ENCODE measurements at places on chromosomes 2 and 18.

- H3K27me3 ChIP-seq, result no peaks in the 10 kb centered on the region
- H3K36me3 ChIP-seq, result no peaks in the 10 kb centered on the region
- H3K4me1 ChIP-seq, result no peaks in the 10 kb centered on the region
- no peak for DNase-seq
Measured at GRCh38 chr2:33013684-33014110, 66.9 kb downstream of the LTBP1 start.

- DNase-seq, result no peak
- H3K4me1 ChIP-seq, result no peaks in the 10 kb centered on the region
- H3K27me3 ChIP-seq, result no peaks in the 10 kb centered on the region
- H3K36me3 ChIP-seq, result peaks cover 47% of the 10 kb centered on the region
Measured at GRCh38 chr2:15300624-15301573, 260.2 kb downstream of the NBAS start.

DNA sequence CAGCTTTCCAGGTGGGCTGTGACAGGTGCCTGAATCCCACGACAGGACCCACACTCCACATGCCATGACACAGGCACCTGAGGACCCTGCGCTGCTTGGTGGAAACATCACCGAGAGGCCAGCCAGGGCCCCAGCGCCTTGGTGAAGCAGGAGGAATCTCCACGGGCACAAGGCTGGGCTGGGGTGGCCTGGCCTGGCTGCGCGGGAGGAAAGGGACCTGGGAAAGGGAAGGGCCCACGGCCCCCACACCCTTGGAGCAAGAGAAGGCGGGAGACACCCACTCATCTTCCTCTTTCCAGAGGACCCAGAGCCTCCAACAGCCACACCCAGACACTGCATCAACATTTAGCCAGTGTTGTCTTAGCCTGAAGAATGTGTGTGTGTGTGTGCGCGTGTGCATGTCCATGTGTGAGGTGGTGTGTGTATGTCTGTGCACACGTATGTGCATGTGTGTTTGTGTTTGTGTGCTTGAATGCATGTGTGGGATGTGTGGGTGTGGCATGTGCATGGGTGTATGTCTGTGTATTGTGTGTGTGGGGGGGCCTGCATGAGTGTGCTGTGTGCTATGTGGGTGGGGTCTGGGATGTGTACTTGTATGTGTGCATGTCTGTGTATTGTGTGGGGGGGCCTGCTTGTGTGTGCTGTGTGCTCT lies 6.3 kb upstream of the OTOS start:
- H3K36me3 ChIP-seq, result no peaks in the 10 kb centered on the region
- DNase-seq, result no peak
- no peak overlapping the region for H3K4me3 ChIP-seq
- peaks cover 8% of the 10 kb centered on the region for H3K4me1 ChIP-seq
- H3K27ac ChIP-seq, result no peak overlapping the region
- peaks cover 8% of the 10 kb centered on the region for H3K27me3 ChIP-seq

- H3K4me1 ChIP-seq, result no peaks in the 10 kb centered on the region
- no peaks in the 10 kb centered on the region for H3K36me3 ChIP-seq
- no peak overlapping the region for H3K27ac ChIP-seq
Measured at GRCh38 chr2:237532160-237532559, 34.2 kb upstream of the PRLH start.

DNA sequence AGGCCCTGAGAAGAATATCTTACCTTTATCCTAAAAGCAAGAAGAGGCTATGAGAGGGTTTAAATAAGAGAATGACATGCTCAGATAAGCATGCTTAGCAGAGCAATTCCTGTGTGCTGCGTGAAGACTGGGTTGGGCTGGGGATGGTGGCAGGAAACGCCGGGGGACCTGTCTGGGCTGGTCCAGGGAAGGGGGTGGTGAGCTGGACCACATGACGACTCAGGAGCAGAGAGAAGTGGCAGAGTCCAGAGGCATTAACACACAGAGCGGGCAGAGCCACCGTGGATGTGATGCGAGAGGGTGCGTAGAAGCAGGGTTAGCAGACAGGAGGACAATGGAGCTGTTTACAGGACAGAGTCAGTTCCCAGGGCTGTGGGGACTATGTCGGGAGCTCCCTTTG lies 84.5 kb downstream of the ZBTB7C start:
- H3K4me3 ChIP-seq, result no peak overlapping the region
- no peak for DNase-seq

- no peaks in the 10 kb centered on the region for H3K27me3 ChIP-seq
- no peak for DNase-seq
- no peak overlapping the region for H3K4me3 ChIP-seq
Measured at GRCh38 chr2:6423944-6424343, 441.8 kb downstream of the CMPK2 start.

DNA sequence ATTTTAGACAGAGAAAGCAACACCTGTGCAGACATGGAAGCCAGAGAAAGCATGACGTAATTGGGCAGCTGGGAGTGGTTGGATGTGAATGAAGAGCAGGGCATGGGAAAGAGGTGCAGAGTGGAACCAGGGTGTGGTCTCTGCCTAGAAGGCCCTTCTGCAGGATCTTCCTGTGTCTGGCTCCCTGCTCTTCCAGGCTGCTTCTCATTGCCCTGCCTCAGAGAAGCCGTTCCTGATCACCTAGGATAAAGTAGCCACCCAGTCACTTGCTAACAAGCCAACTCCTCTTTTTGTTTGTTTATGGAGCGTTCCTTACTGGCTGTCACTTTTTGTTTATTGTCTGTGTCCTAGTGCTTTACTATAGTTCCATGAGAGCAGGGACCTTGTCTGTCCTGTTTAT lies 28.5 kb downstream of the GALNT1 start:
- H3K4me3 ChIP-seq, result no peak overlapping the region
- no peaks in the 10 kb centered on the region for H3K4me1 ChIP-seq
- no peak for DNase-seq
- H3K27me3 ChIP-seq, result no peaks in the 10 kb centered on the region
- H3K36me3 ChIP-seq, result no peaks in the 10 kb centered on the region

DNA sequence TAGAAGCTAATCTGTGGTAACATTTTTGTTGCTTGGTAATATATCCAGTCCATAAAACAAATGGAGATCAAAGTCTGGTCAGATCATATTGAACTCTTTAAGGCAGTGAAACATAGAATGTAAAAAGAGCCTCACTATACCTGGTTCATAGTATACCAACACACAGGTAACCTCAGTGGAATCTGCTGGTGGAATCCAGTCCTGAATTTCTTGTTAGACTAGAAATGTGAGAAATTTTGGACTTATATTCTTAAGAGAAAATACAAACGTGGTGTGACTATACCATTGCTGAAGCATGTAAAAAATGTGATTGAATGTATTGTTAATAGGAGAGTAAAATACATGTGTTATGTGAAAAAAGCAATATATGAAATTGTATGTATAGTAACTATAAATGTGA lies 46.1 kb upstream of the GRHL1 start:
- H3K27me3 ChIP-seq, result no peaks in the 10 kb centered on the region
- H3K4me1 ChIP-seq, result no peaks in the 10 kb centered on the region
- H3K27ac ChIP-seq, result no peak overlapping the region
- H3K4me3 ChIP-seq, result no peak overlapping the region

DNA sequence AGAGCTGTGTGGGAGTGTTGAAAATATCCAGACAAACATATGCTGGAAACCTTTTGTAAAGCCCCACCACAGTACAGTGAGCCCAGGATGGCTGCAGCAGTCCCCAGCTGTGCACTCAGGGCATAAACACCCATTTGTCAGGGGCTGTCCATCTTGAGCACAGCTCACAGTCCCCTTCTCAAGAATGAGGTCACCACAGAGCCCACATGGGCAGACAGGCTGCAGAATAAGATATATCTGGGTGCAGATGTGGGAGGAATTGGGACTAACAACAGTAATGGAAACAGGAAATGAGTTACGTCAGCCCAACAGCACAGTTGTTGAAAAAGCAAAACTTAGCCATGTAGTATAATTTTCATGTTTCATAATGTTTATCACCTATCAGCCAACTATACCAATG lies 219.6 kb downstream of the ETAA1 start:
- H3K4me1 ChIP-seq, result no peaks in the 10 kb centered on the region
- no peaks in the 10 kb centered on the region for H3K27me3 ChIP-seq
- no peak overlapping the region for H3K4me3 ChIP-seq
- no peak for DNase-seq

GRCh38 chr2:102520009-102520408 lies 47.0 kb downstream of the SLC9A4 start:
- DNase-seq, result no peak
- no peak overlapping the region for H3K27ac ChIP-seq
- H3K4me3 ChIP-seq, result no peak overlapping the region
- H3K27me3 ChIP-seq, result no peaks in the 10 kb centered on the region
- H3K36me3 ChIP-seq, result no peaks in the 10 kb centered on the region

DNA sequence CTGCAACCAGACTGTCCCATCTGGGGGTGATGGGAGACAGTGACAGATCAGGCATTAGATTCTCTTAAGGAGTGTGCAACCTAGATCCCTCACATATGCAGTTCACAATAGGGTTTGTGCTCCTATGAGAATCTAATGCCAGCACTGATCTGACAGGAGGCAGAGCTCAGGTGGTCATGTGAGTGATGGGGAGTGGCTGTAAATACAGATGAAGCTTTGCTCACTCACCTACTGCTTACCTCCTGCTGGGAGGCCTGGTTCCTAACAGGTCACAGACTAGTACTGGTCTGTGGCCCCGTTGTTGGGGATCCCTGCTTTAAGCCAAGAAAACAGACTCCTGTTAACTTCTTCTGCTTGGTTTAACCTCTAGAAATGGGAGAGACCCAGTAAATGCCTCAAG lies 3.2 kb downstream of the CYP27A1 start:
- DNase-seq, result no peak
- no peak overlapping the region for H3K27ac ChIP-seq
- peaks cover 28% of the 10 kb centered on the region for H3K27me3 ChIP-seq
- H3K4me1 ChIP-seq, result peaks cover 7% of the 10 kb centered on the region
- no peaks in the 10 kb centered on the region for H3K36me3 ChIP-seq

- H3K27ac ChIP-seq, result no peak overlapping the region
- no peaks in the 10 kb centered on the region for H3K36me3 ChIP-seq
- no peak for DNase-seq
- H3K27me3 ChIP-seq, result no peaks in the 10 kb centered on the region
- no peak overlapping the region for H3K4me3 ChIP-seq
Measured at GRCh38 chr2:20378891-20379519, 28.4 kb upstream of the PUM2 start.

DNA sequence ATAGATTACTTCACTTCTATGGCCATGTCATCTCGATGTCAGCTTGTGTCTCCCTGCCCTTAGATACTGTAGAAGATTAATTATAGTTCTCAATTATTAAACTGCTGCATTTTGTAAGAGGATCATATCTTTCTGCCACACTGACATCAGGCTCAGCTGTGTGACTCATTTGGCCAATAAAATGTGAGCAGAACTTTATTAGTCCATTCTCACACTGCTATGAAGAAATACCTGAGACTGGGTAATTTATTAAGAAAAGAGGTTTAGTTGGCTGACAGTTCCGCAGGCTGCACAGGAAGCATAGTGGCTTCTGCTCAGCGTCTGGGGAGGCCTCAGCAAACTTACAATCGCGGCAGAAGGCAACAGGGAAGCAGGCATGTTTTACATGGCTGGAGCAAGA lies 290.4 kb downstream of the RAD51AP2 start:
- H3K27ac ChIP-seq, result no peak overlapping the region
- H3K4me1 ChIP-seq, result no peaks in the 10 kb centered on the region
- no peak for DNase-seq
- no peaks in the 10 kb centered on the region for H3K27me3 ChIP-seq

DNA sequence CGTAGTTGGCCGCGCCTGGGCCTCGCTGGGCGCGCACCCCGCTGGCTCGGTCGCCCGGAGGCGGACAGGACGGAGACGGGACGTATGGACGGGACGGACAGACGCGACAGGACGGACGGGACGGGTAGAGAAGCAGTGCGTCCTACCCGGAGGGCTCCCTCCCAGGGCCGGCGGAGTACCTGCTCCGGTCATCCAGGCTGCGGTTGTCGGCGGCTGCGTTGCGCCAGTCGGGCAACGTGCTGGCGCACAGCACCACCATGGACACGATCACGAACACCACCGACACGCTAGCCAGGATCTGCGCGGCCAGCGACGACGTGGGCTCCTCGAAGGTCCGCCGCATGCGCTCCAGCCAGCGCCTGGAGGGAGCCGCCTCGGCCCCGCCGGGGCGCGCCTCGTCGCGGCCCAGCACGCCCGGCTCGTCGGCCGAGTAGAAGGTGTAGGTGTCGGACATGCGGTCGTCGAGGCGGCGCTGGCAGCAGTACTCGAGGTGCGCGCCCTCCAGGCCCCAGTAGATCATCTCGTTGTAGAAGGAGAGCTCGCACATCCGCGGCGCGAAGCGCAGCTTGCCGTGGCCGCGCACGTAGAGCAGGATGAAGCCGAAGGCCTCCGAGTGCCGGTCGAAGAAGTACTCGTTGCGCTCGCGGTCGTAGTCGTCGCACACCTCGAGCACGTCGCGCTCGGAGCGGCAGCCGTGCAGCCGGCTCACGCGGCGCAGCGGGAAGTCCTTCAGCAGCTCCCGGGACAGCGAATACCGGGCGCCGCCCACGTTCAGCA lies 903 bp downstream of the KCNG3 start:
- H3K27ac ChIP-seq, result no peak overlapping the region
- H3K36me3 ChIP-seq, result no peaks in the 10 kb centered on the region
- peaks cover 17% of the 10 kb centered on the region for H3K4me1 ChIP-seq

DNA sequence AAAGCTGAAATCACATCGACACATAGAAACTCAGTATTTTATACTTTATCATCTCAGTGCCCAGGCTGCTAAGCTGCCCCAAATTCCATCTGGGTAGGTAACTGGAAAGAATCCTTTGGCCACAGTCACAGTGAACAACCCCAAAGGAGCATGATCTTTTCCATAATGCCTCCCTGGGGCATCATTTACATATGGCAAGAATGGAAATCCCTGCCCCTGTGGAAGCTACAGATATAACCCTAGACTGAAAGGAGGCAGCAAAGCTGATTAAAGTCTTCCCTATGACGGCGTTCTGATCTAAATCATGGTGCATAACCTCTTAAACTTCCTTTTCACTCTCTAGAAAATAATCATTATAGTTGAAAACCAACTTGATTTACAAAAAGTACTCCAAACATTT lies 41.5 kb downstream of the MAP3K19 start:
- DNase-seq, result no peak
- H3K27ac ChIP-seq, result no peak overlapping the region
- H3K4me1 ChIP-seq, result peaks cover 6% of the 10 kb centered on the region
- no peaks in the 10 kb centered on the region for H3K36me3 ChIP-seq

GRCh38 chr2:134771313-134771801 lies 52.6 kb upstream of the TMEM163 start:
- no peaks in the 10 kb centered on the region for H3K4me1 ChIP-seq
- H3K4me3 ChIP-seq, result no peak overlapping the region
- no peaks in the 10 kb centered on the region for H3K36me3 ChIP-seq
- H3K27ac ChIP-seq, result no peak overlapping the region
- no peak for DNase-seq

GRCh38 chr2:5985536-5986385 lies 293.6 kb downstream of the SOX11 start:
- no peak overlapping the region for H3K27ac ChIP-seq
- H3K36me3 ChIP-seq, result no peaks in the 10 kb centered on the region
- H3K27me3 ChIP-seq, result no peaks in the 10 kb centered on the region
- no peaks in the 10 kb centered on the region for H3K4me1 ChIP-seq
- DNase-seq, result no peak
- H3K4me3 ChIP-seq, result no peak overlapping the region

DNA sequence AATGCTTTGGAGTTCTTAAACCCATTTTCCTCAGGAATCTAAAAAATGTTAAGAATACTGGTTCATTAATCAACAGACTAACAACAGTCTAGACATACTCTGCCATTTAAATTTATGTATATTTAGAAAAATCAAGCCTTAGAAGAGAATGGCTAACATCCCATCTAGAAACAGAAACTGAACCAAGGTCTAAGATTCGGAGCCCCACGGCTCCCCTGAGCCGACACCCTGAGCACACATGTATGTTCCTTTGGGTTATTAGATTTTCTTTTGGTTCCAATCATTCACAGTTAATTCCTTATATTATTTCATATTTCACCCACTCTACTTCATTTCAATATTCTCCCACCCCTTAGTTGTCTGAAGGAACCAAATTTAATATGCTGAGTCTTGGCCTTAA lies 94.8 kb upstream of the HNRNPA3 start:
- H3K4me1 ChIP-seq, result no peaks in the 10 kb centered on the region
- no peak for DNase-seq
- H3K36me3 ChIP-seq, result no peaks in the 10 kb centered on the region
- no peak overlapping the region for H3K27ac ChIP-seq
- H3K4me3 ChIP-seq, result no peak overlapping the region

All from CD4-positive, alpha-beta T cell (primary cell).